ENCODE measurements at places on chromosomes 4 and X. TPM values are rescaled to one million over a fixed set of nuclear protein-coding genes. Genes with fewer than 3 reads are reported as not detected.

- H3K4me1 ChIP-seq: no peaks in the 10 kb centered on the region
- no peak overlapping the region for H3K27ac ChIP-seq
- no peaks in the 10 kb centered on the region for H3K36me3 ChIP-seq
- no peaks in the 10 kb centered on the region for H3K27me3 ChIP-seq
Observed at GRCh38 chrX:12237131-12237530, 98.9 kb downstream of the FRMPD4 start.

- H3K27me3 ChIP-seq: peaks cover 53% of the 10 kb centered on the region
- peak overlapping the region; percentile 92 for H3K4me3 ChIP-seq
- no peaks in the 10 kb centered on the region for H3K36me3 ChIP-seq
- H3K4me1 ChIP-seq: peaks cover 54% of the 10 kb centered on the region
- peak; percentile 67 for DNase-seq
- peak overlapping the region; percentile 93 for H3K27ac ChIP-seq
Observed at GRCh38 chr4:186726426-186727168, 2.9 kb upstream of the FAT1 start.

GRCh38 chr4:36255577-36255976 lies 11.3 kb upstream of the ARAP2 start:
- no peak overlapping the region for H3K4me3 ChIP-seq
- H3K27me3 ChIP-seq: no peaks in the 10 kb centered on the region
- no peak overlapping the region for H3K27ac ChIP-seq
- H3K36me3 ChIP-seq: no peaks in the 10 kb centered on the region
- no peaks in the 10 kb centered on the region for H3K4me1 ChIP-seq

DNA sequence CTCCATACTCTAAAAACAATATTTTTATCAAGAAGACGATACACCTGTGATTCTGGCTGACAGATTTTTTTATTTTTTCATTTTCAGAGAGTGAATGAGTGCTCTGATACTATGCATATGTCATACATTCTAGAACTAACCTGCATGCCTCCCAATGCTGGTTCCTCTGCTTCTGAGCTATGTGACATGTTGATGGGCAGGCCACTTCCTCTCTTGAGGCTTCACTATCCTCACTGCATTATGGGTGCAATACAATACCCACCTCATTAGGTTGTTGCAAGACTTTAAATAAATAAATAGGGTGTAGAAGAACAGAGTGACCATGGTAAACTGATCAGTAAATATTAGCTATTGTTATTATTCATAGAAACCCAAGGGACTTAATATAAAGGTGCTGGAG lies 408.3 kb downstream of the HNRNPD start:
- no peaks in the 10 kb centered on the region for H3K4me1 ChIP-seq
- H3K27me3 ChIP-seq: no peaks in the 10 kb centered on the region
- no peak overlapping the region for H3K27ac ChIP-seq
- H3K36me3 ChIP-seq: no peaks in the 10 kb centered on the region

The ANK2 gene
- 267 TPM for total RNA-seq

DNA sequence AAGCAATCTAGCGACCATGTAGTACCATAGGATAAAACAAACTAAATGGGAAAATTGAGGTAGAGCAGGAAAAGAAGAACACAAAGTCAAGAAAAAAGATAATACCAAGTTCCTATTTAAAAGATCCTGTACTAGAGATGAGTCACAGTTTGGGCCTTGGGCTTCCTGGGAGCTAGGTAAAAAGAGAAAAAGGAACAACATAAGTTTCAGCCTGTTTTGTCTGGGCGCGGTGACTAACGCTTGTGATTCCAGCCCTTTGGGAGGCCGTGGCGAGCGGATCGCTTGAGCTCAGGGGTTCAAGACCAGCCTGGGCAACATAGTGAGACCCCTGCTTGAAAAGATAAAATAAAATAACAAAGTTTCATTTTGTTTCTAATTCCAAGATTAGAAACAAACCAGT lies 14.0 kb upstream of the TMEM156 start:
- H3K4me1 ChIP-seq: peaks cover 74% of the 10 kb centered on the region
- peak overlapping the region; percentile 95 for H3K27ac ChIP-seq
- peak overlapping the region; percentile 88 for H3K4me3 ChIP-seq
- no peaks in the 10 kb centered on the region for H3K27me3 ChIP-seq
- DNase-seq: no peak

DNA sequence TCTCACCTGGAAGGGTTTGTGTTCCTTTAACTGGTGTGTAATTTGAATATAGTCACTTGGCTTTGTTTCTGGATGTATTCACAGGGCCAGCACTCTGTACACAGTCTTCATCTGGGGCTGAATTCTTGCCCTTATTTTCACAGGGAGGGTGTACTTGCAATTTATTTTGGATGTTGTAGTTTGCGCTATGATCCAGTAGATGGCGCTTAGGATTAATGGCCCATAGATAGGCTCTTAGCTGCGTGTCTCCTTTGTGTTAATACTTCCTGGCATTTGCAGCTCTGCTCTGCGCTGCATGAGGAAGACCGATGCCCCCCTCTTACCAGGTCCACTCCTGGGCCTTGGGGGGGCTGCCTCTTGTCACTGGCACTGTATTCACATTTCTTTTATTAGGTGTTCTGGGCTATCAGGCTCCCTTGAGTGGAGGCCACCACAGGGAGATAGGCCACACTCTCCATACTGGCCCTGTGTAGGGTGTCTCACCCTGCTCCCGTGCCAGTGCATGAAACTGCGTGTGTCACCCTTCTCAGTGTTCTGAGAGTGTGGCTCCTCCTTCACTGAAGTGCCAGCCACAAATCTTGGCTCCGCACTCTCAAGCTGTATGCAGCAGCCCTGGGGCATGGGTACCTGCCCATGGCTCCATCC lies 562.2 kb downstream of the ZIC3 start:
- H3K4me3 ChIP-seq: no peak overlapping the region
- H3K27me3 ChIP-seq: no peaks in the 10 kb centered on the region
- DNase-seq: no peak
- H3K36me3 ChIP-seq: no peaks in the 10 kb centered on the region
- H3K27ac ChIP-seq: no peak overlapping the region
- H3K4me1 ChIP-seq: no peaks in the 10 kb centered on the region

The ZFYVE28 gene
- total RNA-seq: 5.6 TPM

The RTL5 gene
- total RNA-seq: 2.6 TPM

- H3K27me3 ChIP-seq: no peaks in the 10 kb centered on the region
- no peak overlapping the region for H3K27ac ChIP-seq
- H3K4me3 ChIP-seq: no peak overlapping the region
- no peaks in the 10 kb centered on the region for H3K36me3 ChIP-seq
Observed at GRCh38 chr4:12319765-12320164, 891.1 kb upstream of the HS3ST1 start.

DNA sequence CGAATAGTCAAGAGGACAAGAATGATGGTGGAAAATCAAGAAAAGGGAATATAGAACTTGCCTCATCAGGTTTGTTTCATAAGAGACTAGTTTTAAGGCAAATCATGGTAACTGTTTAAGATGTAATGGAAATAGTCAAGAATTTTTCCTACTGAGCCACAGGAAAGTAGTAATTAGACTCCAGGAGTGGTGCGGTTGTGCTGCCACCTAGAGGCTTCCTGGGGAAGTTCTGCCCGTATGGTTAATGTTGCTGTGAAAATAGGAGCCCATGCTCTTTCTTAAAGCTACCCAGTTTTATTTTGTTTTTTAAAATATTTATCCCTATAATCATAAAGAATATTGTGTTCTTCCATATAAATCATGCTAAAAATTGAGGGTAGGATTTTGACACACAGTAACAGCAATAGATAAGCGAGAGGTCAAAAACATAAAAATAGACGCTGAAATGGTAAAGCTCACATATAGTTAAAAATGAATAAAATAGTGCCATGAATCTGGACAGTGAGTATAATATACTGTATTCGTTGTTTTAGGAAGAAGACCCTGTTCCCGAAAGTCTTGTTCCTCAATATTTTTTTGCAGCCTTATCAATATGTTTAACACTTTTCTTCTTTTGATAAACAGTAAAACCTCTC lies 87.0 kb downstream of the PHOX2B start:
- H3K4me1 ChIP-seq: peaks cover 16% of the 10 kb centered on the region
- peaks cover 36% of the 10 kb centered on the region for H3K36me3 ChIP-seq
- DNase-seq: peak; percentile 56
- no peak overlapping the region for H3K4me3 ChIP-seq

GRCh38 chr4:76806346-76806745 lies 91.6 kb downstream of the SOWAHB start:
- peaks cover 11% of the 10 kb centered on the region for H3K27me3 ChIP-seq
- DNase-seq: no peak
- no peaks in the 10 kb centered on the region for H3K36me3 ChIP-seq
- H3K27ac ChIP-seq: no peak overlapping the region
- no peak overlapping the region for H3K4me3 ChIP-seq
- H3K4me1 ChIP-seq: peaks cover 37% of the 10 kb centered on the region

The FOXR2 gene
- total RNA-seq: not detected

DNA sequence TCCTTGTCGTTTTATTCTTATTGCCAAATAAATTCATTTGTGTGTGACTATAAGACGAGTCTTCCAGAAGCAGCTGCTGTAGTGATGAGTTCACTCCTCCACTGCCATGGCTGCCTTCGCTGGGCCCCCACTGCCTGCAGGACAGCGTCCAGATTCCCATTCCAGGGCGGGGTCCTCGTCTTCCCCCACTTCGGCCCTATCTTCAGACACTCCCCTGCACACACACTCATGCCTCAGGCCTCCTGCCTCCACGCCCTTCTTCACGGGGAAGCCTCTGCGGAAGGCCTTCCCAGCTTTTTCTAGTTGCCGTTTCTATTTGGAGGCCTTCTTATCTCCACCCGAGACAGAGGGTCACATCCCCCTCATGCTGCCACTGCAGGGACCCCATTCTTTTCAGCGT lies 80.4 kb downstream of the SHROOM2 start:
- H3K36me3 ChIP-seq: no peaks in the 10 kb centered on the region
- no peak overlapping the region for H3K4me3 ChIP-seq

DNA sequence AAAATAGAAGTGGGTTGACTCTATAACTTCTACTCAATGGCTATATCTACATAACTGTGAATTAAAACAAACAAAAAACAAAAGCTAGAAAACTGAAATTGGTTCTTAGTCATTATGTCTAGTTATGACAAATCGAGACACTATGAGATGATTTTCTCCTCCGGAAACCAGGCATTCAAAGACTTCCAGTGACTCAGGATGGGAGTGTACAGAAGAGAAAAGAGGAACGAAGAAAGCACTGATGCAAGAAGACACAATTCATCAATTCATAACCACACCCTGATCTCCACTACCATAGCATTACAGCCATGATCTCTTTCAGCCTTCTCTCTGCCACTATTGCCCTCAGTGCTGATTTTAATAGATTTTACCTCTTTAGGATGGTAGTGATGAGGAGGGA lies 253.6 kb downstream of the CBLL2 start:
- no peaks in the 10 kb centered on the region for H3K4me1 ChIP-seq
- no peaks in the 10 kb centered on the region for H3K36me3 ChIP-seq
- H3K27me3 ChIP-seq: no peaks in the 10 kb centered on the region
- no peak for DNase-seq

- H3K36me3 ChIP-seq: peaks cover 6% of the 10 kb centered on the region
- no peak overlapping the region for H3K4me3 ChIP-seq
- peaks cover 5% of the 10 kb centered on the region for H3K4me1 ChIP-seq
- H3K27me3 ChIP-seq: no peaks in the 10 kb centered on the region
- DNase-seq: no peak
- no peak overlapping the region for H3K27ac ChIP-seq
Observed at GRCh38 chr4:82638479-82638878, 76.7 kb upstream of the TMEM150C start.

The NSG1 gene
- total RNA-seq: 14.3 TPM

The HDAC8 gene
- 19.3 TPM for total RNA-seq

- DNase-seq: no peak
- no peak overlapping the region for H3K4me3 ChIP-seq
- H3K27ac ChIP-seq: no peak overlapping the region
- no peaks in the 10 kb centered on the region for H3K27me3 ChIP-seq
- no peaks in the 10 kb centered on the region for H3K36me3 ChIP-seq
Observed at GRCh38 chrX:21305799-21306336, 68.3 kb upstream of the CNKSR2 start.

GRCh38 chrX:71103110-71103983 lies 3.2 kb downstream of the CXorf65 start:
- peak overlapping the region; percentile 23 for H3K4me3 ChIP-seq
- peaks cover 7% of the 10 kb centered on the region for H3K4me1 ChIP-seq
- peak overlapping the region; percentile 48 for H3K27ac ChIP-seq
- H3K36me3 ChIP-seq: no peaks in the 10 kb centered on the region

The GC gene
- total RNA-seq: not detected

The EDA gene
- 7.3 TPM for total RNA-seq

- H3K36me3 ChIP-seq: peaks cover 45% of the 10 kb centered on the region
- H3K27me3 ChIP-seq: no peaks in the 10 kb centered on the region
- peaks cover 22% of the 10 kb centered on the region for H3K4me1 ChIP-seq
- H3K27ac ChIP-seq: no peak overlapping the region
Observed at GRCh38 chrX:72272868-72273267, 4.2 kb downstream of the RPS4X start.

The MRFAP1 gene
- 223 TPM for total RNA-seq

GRCh38 chr4:27198246-27198645 lies 337.6 kb downstream of the STIM2 start:
- no peak for DNase-seq
- no peak overlapping the region for H3K4me3 ChIP-seq

DNA sequence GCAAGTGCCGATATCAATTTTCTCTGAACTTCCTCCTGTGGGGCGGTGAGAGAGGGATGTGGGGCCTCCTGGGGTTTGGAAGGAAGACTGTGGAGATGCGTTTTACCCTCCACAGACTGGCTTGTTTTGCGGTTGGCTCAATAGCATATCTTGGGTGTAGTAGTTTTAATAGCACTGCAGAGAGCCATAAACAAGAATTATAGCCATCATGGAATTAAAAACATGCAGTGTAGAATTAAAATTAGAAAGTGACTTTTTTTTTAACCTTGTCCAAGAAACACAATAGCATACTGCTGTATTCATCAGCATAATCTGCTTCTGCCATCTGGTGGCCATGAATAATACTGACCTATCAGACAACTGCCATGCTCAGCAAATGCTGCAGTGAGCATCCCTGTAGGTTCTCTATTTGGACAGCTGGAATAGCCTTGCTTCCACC lies 47.3 kb upstream of the SCML1 start:
- DNase-seq: no peak
- H3K4me3 ChIP-seq: no peak overlapping the region
- H3K27me3 ChIP-seq: no peaks in the 10 kb centered on the region
- H3K36me3 ChIP-seq: no peaks in the 10 kb centered on the region

All from left ventricle myocardium inferior (tissue), 1 donor.